ENCODE measurements at places on chromosomes 16 and 17.

DNA sequence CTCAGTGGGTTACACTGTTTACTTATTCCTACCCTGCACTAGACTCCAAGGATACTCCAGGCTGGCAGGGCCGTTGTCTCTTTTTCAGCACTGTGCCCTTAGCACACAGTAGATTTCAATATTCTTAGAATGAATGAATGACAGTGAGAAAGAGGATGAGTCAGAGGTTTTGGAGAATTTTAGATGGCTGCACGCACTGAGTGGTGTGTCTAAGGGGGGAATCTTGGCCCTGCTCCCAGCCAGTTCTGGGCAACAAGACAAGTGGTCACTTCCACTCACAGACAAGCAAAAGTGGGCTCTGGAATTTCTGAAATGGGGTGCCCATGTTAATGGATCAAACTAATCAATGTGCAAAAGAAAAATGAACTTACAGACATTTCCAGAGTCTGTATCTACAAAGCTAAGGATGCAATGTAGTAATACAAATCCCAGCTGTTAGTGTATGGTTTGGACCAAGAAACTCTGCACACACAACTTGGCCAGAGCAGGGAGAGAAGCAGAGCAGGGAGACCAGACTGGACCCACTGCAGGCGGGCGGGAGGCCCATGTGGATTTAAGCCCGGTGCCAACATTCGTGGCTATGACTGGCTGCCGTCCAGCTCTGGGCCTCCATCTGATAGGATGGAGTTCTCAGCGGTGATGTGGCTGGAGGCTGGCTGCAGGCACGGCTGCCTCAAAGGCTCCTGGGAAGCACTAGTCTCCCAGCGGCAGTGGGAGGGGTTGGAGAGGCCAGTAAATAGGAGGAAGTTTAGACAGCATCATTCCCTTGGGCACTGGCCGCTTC lies 95.6 kb upstream of the CDYL2 start:
- DNase-seq = peak; percentile 9

DNA sequence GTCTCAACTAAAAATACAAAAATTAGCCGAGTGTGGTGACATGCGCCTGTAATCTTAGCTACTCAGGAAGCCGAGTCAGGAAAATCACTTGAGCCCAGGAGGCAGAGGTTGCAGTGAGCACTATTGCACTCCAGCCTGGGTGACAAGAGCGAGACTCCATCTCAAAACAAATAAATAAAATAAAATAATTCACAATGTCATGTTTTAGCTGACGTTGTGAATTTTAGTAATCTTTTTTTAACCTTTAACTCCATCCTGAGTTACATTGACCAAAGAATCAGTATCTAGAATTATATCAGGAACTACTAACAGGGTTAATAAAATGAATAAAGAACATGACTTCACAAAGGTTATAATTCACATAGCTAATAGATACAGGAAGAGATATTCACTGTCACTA lies 5.9 kb downstream of the RBL2 start:
- DNase-seq = no peak

DNA sequence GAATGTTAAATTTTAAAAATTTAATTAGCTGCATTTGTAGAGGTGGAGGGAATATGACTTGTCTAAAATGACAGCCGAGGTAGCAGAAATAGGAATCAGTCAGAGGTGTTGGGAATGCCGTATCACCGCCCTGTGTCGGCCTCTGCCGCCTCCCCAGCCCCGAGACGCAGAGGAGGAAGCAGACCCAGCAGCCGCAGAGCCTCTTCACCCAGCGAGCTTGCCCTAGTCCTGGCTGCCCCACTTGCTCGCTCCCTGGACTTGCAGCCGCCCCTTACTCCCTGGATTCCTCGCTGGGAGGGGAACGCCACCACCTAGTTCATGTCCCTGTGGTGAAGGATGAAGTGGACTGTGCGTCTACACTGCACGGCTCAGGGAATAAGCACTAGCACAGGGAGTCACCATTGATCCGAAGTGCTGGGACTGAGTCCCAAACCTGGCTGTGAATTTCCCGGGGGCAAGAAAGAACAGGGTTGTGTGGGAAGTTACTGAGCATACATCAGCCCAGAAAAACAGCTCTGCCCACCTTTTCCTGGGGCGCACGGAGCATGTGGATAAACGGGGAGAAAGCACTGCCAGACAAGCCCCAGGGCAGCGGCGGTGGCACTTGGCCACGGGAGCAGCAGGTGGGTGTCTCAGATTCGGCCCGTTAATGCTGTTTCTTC lies 76.8 kb downstream of the RPTOR start:
- no peak for DNase-seq

DNA sequence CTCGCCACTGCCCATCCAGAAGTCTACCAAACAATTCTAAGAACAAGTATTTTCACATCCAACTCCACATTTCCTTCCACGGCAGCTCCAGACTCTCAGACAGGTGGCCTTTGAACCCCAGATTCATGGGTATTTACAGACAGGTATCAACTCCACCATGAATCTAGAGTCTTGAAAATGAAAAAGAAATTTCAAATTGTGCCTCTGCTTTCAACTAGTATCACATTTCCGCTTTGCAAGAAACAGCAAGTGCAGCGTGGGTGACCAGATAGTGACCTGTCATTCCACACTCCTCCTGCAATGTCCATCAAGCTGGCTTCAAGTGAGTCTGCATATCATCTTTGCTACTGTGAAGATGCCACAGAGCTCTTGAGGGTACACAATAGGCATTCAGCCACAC lies 232.4 kb upstream of the RPL38 start:
- no peak for DNase-seq

GRCh38 chr17:81470944-81471817 lies 41.4 kb downstream of the ACTG1 start:
- no peak for DNase-seq

DNA sequence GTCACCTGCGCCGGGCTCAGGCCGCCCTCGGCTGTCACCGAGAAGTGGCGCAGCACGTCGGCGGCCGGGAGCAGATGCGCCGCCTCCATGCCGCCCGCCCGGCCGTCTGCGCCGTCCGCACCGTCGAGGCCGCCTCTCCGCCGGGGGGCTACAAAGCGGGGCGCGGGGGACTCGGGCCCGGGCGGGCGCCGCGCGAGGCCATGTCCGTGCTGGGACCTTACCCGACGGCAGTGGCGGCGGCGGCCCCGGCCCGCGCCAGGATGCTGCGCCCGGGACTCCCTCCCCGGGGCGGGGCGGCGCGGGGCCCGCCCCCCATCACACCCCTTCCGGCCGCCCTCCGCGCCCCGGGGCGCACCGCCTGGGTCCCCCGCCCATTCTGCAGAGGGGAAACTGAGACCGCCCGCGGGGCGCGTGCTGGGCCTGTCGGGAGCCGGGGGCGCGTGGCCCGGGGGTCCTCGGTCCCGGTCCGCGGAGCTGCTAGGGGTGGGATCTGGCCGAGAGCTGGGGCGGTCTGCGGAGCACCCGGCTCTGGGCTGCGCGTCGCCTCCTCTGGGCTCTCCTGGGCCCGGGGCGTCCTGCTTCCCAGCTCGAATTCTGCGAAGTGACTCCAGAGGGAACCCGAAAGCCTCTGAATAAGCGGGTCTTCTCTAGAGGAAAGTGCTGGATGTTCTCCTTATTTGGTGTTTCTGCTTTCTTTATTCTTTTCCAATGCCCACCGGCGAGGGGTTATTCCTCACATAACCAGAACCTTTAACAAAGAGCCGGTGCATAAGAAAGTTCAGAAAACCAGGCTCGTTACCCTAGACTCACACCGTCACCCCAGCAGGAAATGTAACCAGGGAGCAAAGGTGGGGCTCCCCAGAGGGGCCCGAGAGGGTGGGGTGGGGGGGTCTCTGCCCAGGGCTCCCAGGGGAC lies at the start of gene ATP2A3:
Gene ATP2A3, minus strand, starts transcription at position 235 of the 915 bp plus-strand sequence. Its CDS starts 146 bp downstream, at position 89.
- DNase-seq = no peak

GRCh38 chr16:71542377-71542776 lies 16.2 kb downstream of the CHST4 start:
- no peak for DNase-seq
